ENCODE measurements at places on chromosomes 3 and 15.
A peak's percentile ranks its signal among the peaks of the same experiment; 100 is the strongest.

DNA sequence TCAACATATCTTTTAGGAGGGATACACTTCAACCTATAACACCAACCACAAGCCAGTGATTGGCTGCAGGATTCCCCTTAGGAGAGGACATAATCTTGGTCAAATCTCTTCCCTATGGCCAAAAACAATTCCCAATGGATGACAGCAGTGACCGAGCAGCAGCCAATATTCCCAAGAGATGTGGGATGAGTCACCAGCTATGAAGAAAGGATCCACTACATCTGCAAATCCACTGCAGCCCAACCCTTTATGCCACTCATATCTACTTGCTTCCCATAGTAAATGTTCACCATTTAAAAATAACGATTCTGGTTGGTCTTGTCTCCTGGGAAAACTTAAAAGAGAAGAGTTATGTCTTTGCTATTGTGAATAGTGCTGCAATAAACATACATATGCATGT is 4.5 kb upstream of the IQCF5 start:
- DNase-seq = peak; percentile 27

DNA sequence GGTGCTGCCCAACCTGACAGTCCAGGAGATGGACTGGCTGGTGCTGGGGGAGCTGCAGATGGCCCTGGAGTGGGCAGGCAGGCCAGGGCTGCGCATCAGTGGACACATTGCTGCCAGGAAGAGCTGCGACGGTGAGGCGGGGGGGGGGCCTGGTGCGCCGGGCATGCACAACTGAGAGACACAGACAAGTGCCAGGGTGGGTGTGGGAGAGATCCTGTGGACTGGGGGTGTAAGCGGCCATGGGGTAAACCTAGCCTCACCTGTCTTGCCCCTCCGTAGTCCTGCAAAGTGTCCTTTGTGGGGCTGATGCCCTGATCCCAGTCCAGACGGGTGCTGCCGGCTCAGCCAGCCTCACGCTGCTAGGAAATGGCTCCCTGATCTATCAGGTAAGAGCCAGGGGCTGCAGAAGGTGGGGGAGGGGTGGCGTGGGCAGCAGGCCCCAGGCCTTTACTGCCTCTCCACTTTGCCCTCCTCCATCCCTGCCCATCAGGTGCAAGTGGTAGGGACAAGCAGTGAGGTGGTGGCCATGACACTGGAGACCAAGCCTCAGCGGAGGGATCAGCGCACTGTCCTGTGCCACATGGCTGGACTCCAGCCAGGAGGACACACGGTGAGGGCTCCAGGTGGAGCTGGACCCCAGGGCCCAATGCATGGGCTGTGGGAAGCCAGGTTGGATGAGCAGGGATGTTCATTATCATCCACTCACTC is 3.3 kb downstream of the CHRD start:
- DNase-seq = no peak

- DNase-seq = no peak
These were observed 47.1 kb downstream of the STT3B start for GRCh38 chr3:31579828-31580227.

GRCh38 chr3:119175872-119176756 is 2.7 kb downstream of the UPK1B start:
- peak; percentile 87 for DNase-seq

DNA sequence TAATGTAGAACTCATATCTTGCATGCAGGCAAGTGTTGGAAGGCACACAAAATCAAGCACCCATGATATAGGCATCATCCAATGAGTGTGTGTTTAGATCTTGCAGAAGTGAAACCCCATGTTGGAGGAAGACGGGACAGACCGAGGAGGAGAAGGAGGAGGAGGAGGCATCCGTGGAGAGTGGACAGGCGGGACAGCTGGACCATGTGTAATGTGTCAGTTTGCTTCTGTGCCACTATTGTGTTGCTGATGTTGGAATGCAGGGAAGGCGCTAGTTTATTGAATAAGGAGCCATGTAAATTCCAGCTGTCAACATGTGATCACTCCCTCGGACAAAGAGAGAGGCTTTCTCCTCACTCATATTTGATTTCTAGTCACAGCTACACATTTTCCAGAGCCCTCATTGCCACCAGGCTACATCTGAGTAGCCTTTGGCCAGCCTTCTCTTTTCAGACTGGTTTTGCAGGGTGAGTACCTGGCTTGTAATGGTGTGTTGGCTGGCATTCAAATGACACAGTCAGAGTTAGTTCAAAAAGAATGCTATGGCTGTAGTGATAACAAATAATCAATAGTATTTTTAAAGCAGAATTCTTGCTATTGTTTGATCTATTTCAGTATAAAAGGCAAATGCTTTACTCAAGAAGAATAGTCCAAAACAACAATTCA is 1037.6 kb upstream of the NR2F2 start:
- peak; percentile 82 for DNase-seq
